ENCODE measurements at places on chromosomes 1 and 21.

GRCh38 chr1:157099633-157100009 is at the start of gene ETV3L:
Gene ETV3L, minus strand, starts transcription at chr1:157099808. Its CDS starts 285 bp downstream, at chr1:157099523.
- DNase-seq: no peak

GRCh38 chr1:109210058-109210457 is 3.7 kb upstream of the SARS1 start:
- DNase-seq: no peak

DNA sequence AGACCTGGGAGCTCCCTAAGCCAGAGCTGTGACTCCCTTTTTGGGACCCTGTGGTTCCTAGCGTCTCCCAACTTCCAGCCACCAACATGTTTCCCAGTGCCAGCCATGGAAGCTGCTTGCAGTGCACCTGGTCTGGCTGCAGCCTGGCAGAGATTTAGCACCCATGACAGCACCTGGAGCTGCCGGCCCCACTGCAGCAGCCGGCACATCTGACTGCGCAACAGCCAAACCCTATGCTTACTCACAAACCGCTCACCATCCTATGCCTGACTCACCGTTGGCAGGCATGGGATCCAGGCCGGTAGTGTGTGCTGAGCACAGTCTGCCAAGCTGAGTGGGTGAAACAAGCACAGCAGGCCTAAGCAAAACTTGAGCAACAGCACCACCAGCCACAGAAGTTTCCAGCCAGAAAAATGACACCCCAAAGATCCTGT is 435.9 kb upstream of the PRMT6 start:
- DNase-seq: no peak

DNA sequence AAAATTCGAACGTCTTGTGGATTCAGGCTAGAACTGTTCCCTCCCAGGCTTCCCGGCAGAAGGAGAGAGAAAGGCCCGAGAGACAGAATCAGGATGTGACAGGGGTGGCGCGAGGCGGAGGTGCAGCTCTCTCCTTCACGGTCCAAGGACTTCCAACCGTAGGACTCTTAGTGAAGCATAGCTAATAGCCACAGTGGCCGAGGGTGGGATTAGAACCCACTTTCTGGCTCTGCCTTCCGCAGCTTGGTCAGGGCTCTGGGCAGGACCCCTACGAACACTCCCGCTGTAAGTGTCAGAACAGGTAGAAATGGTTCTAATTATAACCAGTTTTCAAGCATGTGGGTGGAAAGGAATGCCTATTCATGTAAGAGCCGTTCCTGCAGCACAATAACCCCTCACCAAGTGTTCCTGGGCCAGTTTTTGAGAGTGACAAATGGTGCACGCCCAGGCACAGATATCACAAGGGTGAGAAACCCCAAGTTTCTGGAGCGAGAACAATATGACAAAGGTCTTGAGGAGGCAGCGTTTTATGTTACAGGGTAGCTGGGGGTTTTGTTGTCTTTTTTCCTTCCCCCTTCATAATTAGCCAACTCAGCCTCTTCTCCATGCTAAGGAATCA is 86.4 kb downstream of the SYF2 start:
- DNase-seq: peak; percentile 32

DNA sequence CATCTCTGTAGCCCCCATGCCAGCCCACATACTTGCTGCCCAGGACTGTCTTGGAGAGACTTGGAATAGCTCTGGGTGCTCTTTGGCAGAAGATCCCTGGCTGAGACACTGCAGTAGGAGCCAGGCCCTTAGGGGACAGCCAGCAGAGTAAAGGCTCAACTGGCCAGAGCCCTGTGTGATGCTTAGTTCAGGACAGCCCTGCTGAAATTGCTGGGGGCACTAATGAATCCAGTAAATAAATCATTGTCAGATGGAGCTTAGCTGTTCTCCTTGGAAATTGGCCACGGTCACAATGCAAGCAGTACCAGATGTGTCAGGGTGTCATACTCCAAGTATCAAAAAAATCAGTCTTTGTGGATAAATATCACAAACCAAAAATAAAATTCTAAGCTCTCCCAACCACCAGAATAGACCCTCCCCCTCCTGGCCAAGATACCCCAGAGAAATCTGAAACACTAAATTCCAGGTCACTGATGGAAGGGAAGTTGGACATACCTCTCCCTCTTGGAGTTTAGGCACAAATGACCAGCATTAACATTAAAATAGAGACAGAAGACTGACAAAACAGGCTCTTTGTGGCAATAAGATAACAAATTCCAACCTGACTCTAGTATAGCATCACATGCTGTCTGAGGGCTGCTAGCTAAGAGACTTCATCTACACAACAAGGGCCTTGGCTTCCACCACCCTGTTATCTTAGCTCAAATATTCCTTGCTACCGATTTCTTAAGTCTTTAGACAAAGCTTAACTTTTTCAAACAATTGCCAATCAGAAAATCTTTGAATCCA is 83.2 kb upstream of the DNAH14 start:
- no peak for DNase-seq

DNA sequence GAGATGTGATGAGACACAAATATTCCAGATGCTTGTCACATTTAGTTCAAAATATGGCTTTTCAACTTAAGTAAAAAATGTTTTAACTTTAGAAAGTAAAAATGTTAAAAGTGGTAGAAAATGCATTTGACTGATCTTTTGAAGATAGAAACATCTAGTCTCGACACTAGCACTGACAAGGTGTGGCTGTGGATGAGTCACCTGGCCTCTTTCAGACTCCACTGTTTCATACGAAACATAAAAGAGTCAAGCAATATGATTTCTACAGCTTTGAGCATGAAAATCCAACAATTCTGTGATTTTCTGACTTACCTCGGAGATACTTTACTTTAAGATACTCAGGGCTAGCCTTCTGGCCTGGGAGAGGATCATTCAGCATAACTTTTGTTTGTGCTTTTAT is 47.7 kb downstream of the TTC13 start:
- DNase-seq: no peak

DNA sequence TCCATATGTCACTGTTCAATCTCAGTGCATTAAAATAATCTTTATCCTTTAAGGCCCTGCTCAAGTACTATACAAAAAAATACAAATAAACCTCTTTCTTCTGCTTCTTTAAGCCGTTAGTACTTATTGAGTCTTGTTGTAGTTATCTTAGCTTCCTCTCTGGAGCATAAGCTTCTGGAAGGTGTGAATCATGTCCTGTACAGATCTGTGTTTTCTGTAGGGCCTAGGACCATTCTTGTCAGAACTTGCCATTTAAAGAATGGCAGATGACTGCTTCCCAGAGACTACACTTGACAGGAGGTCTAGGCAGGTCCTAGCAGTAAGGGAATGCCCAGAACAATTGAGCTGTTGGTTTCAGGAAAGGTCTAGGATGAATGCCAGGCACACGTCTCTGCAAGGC is 12.9 kb downstream of the NEK7 start:
- DNase-seq: no peak

GRCh38 chr1:77134359-77134758 is 84.9 kb downstream of the PIGK start:
- no peak for DNase-seq

- DNase-seq: no peak
Measured at GRCh38 chr1:61627365-61627764, 97.6 kb downstream of the TM2D1 start.

GRCh38 chr1:93695411-93696005 is 13.9 kb upstream of the BCAR3 start:
- no peak for DNase-seq

DNA sequence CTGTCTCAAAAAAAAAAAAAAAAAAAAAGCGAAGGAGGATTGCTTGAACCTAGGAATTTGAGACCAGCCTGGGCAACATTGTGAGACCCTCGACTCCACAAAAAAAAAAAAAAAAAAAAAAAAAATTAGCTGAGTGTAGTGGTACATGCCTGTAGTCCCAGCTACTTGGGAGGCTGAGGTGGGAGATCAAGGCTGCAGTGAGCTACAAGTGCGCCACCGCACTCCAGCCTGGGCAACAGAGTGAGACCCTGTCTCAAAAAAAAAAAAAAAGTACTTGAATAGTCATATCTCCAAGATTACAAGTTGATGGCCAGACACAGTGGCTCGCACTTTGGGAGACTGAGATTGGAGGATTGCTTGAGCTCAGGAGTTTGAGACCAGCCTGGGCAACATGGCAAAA is 27.4 kb downstream of the ENO1 start:
- DNase-seq: no peak

GRCh38 chr1:147201276-147201675 is 23.9 kb downstream of the FMO5 start:
- no peak for DNase-seq

DNA sequence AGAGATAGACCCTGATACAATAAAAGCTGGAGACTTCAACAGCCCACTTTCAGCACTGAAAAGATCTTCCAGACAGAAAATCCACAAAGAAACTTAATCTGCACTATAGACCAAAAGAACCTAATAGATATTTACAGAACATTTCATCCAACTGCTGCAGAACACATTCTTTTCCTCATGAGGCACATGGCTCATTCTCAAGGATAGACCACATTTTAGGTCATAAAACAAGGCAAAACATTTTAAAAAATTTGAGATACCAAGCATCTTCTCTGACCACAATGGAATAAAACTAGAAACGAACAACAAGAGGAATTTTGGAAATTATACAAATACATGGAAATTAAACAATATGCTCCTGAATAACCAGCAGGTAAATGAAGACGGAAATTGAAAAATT is 15.0 kb upstream of the IL20 start:
- no peak for DNase-seq

GRCh38 chr21:18467715-18468114 is 64.1 kb upstream of the TMPRSS15 start:
- DNase-seq: no peak

DNA sequence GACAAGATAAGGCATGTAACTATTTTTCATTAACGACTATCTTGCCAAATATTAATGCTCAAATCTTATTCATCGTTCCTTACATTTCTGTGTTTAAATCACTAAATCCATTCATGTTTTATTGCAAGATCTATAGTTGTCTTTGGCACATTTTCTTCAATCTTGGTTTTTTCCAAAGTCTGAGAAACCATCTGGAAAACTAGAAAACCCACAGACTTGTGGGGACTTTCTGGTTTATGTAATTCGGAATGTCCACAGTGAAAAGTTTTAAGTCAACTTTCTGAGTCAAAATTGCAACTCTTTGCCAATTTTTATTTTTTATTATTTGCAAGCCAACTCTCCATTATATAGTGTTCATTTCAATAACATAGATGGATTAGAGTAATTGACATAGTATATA is 520.8 kb upstream of the ADAMTS5 start:
- no peak for DNase-seq

- peak; percentile 7 for DNase-seq
Measured at GRCh38 chr1:82161700-82162141, 361.0 kb downstream of the ADGRL2 start.

DNA sequence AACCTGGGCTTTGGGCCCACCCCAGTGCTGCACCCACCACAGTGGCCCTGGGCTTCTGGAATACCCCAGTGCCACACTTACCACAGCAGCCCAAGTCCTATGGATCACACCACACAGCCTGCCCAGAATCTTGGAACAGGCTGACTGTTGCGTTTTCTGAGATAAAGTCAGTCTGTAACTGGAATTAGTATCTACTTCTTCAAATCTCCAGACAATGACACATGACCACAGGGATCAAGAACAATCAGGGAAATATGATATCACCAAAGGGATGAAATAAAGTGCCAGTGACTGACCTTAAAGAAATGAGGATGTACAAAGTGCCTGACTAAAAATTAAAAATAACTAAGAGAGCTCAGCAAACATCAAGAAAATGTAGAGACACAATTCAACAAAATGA is 239.7 kb upstream of the PLD5 start:
- no peak for DNase-seq

DNA sequence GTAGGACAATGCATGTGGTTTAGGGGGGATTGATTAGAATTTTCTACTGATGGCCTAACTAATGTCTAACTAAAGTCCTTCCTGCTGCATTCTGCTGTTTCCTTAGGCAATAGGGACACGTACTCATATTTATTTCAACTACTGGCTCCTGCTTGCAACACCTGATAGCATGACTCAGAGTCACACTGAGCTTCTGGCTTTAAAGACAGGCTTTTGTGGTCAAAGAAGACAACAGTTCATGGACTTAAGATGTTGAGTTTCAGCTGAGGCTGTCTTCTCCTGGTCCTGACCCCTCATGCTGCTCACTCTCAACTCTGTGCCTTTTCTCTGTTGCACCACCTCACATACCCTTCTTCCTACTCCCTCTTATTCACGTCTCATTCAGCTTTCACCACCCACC is 29.1 kb upstream of the TRABD2B start:
- no peak for DNase-seq

- DNase-seq: no peak
Measured at GRCh38 chr21:17793246-17794123, 25.7 kb downstream of the C21orf91 start.

DNA sequence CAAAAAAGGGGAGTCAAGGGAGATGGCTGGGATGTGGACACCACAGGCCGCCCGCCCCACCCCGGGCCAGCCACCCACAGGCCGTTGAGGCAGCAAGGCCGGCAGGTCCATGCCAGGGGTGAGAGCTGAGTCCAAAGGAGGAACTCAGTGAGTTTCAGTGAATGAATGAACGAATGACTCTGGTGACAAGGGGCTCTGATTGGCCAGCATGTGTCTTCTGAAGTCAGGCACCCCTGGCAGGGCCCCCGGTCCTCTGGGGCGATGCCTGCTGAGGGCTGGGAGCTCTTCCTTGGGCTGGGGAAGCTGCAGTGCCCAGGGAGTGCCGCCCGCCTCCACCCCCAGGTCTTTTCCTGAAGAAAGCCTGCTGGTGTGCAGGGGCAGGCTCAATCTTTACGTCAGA is 236.1 kb upstream of the VAMP3 start:
- DNase-seq: no peak

- peak; percentile 91 for DNase-seq
Measured at GRCh38 chr1:3717715-3718601, 34.3 kb upstream of the CCDC27 start.

DNA sequence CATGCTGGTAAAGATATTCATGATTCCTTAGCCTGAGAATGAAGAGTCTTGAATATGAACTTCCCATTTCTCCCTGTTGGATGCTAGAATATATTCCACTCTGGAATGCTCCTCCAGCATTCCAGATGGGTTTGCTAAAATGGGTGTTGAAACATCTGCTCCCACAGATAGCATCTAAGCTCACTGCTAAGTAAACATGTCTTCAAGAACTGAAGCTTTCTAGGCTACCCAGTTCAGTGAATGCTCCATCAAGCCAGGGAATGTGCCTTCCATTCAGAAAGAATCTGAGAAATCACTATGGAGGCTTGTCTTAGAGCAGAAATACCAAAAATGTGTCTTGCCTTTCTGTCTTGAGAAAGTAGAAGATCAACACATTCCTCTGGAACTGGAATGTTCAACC is 81.1 kb downstream of the TNFSF18 start:
- DNase-seq: no peak

- no peak for DNase-seq
Measured at GRCh38 chr1:111499026-111499785, 4.2 kb downstream of the ADORA3 start.

- DNase-seq: no peak
Measured at GRCh38 chr1:234494049-234494448, 15.1 kb upstream of the TARBP1 start.

DNA sequence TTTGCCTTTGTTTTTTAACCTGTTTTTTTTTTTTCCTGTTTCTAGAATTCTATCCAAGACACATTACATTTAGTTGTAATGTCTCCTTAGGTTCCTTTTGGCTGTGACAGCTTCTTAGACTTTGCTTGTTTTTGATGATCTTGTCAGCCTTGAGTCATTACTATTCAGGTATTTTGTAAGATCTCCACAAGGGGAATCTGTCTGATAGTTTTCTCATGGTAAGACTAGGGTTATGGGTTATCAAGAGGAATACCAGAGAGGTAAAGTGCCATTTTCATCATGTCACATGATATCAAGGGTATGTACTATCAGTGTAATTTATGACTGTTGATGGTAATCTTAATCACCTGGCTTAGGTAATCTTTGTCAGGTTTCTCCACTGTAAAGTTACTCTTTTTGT is 99.1 kb upstream of the GFI1 start:
- no peak for DNase-seq

Measured in nephron progenitor cell (in vitro differentiated cells).